Omental fat pad (tissue), 4 donors: ENCODE measurements at places on chromosomes 1 and 21. TPM values are rescaled to one million over a fixed set of nuclear protein-coding genes. Genes with fewer than 3 reads are reported as not detected.

DNA sequence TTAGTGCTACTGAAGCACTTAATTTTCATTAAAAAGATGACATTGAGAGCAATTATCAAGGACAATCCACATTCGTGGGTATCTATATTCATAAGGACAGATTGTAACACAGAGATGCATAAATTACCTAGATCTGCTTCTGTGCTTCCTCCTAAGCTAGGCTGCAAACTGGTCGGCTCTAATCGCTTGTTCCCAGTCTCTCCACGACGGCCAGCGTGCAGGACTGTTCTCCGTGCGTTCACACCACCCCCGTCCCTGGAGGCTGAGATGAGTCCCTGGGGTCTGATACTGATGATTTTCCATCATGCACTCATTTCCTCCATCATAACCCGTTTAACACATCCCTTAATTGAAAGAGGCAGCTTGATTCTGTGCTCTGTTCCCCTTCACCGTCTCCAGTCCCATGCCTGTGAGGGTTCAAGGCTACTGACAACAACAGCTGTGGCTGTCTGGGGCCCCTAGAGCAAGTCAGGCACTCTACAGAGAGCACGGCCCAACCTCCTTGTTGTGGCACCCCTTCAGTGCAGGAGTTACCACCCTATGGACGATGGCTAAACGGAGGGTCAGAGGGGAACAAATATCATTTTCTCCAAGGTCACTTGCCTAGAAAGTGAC, 469.6 kb downstream of the NPHP4 start:
- no peak for DNase-seq

DNA sequence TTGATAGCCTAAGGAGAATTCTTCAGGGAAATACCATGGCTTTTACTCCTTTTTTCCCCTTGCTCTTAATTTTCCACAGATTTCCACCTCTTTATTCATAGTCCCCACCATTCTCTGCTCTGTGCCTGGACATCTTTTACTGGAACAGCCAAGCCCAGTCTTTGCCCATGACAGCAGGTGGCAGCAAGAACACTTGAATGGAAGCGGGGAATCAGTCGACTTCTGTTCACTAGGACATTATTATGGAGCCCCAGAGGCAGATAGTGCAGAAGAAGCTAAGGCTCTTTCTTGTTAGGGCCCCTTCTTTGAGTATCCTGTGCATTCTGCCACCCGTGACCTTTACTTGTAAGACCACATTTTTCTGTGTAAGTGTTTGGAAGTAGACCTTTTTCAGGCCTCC, 6.3 kb downstream of the OR14I1 start:
- DNase-seq = no peak

DNA sequence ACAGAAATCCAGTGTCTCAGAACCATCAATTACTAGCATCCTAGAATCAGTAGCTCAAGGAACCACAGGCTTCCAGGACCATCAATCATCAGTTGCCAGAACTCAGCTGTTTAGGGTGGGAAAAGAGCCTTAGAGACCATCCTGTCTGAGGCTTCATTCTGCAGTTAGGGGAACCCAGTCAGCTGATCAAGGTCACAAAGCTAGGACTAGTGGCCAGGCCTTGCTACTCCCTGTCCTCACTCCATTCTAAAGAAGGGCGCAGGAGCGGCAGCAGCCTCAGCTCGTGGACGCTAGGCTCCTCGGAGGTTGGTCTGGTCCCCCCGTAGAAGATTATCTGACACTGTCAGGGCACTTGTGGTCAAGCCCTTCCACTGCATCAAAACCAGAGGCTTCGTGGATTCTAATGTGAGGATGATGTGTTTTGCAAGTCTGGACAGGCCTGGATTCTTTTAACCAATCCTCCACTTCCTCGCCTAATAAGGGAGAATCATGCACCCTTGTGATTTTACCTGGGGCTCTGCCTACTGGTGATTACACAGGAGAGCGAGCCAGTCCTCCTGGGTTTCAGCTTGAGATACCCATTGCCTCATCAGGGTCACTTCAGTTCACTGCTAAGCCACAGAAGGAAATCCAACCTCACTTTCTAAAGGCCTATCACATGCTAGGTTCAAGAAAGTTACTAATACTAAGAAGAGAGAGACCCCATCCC, 41.7 kb upstream of the IFFO2 start:
- DNase-seq = no peak

- DNase-seq = no peak
Measured at GRCh38 chr1:161836018-161836417, 69.9 kb downstream of the ATF6 start.

Gene NR5A2
- total RNA-seq = 19.1 TPM

GRCh38 chr21:34690041-34690792, 21.4 kb downstream of the CLIC6 start:
- DNase-seq = no peak

Gene PLA2G2C
- total RNA-seq = not detected

- DNase-seq = no peak
Measured at GRCh38 chr1:214453109-214453722, 98.2 kb downstream of the PTPN14 start.

DNA sequence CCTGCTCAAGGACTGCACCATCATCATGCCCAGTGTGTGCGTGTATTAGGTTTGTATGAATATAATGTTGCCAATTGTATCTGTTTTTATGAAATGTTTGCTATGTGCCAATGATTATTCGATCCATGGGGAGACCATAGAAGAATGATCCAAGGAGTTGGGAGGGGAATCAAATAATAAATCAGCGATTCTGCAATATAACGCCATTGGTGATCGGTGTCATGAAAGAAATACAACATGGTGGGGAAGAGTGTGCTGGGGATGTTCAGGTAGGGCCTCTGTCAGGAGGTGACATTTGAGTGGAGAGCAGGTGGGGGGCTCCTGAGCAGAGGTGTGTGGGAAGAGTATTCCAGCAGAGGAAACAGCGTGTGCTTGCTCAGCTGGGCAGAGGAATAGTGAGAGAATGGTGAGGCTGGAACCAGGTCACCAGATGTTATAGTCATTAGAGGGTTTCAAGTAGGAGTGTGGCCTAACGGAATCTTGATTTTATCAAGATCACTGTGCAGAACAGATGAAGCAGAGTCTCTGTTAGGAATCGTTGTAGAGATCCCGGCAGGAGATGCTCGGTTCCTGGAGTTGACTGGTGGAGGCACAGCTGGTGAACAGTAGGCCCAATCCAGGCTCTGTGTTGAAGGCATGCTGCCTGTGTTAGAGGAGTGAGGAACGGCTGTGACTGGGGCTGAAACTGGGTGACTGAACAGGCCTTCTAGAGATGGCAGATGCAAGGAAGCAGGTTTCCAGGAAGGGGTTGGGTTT, 2.9 kb upstream of the ZNF496 start:
- no peak for DNase-seq

- DNase-seq = no peak
Measured at GRCh38 chr1:4395158-4395557, 259.3 kb upstream of the AJAP1 start.

- DNase-seq = no peak
Measured at GRCh38 chr21:23853796-23854379, 1753.4 kb downstream of the MRPL39 start.

GRCh38 chr1:166902279-166902678, 26.2 kb upstream of the TADA1 start:
- DNase-seq = no peak

DNA sequence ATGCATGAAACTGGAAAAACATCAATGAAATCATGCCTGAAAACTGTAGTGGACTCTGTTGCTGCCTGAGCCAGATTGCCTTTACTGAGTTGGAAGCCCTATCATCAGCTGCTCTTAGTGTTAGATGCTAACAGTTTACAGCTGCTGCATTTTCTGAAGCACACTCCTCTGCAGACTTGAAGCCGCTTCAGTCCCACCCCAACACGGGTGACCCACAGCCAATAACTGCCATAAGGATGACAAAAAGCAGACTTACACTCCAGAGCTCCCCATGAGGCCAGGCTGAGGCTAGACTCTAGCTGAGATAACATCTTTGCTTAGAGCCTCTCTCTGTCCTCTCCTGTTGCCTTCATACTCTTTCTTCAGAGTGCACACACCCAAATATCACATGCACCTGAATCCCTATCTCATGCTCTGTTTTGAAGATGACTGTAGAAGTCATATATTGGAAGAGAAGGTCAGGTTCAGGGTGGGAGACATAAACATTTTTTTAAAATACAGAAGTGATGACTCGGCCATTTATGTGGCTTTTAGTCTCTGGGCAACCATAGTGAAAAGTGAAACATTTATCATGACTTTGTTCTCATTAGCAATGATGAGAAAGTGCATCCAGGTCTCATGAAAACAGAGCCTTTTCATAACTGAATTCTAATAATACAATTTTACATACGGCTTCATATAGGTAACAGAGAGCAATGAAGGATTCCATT, 161.0 kb downstream of the KCNK2 start:
- DNase-seq = no peak

GRCh38 chr1:79364896-79365295, 358.4 kb upstream of the ADGRL4 start:
- DNase-seq = no peak

DNA sequence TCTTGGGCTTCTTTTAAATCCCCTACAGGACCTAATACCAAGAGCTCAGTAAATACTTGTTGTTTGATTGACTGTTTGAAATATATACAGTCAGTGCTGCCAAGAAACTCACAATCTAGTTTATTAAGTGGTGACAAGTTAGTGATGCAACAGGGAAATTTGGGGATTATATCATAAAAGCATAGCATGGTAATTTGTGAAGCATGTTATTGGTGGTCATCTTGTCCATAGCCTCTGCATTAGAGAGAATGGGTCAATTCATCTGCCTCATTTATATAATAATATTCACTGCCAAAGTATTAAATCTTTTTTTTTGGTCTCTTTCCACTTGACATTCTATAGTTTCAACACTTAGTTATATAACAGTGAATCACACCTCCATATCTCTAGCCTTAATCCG, 138.2 kb upstream of the SPAG17 start:
- no peak for DNase-seq

Gene LRRC38
- not detected for total RNA-seq

- no peak for DNase-seq
Measured at GRCh38 chr1:241706967-241707366, 54.9 kb downstream of the WDR64 start.

Gene TNNT2
- 2.0 TPM for total RNA-seq

Gene DENND2C
- total RNA-seq = 1.9 TPM

DNA sequence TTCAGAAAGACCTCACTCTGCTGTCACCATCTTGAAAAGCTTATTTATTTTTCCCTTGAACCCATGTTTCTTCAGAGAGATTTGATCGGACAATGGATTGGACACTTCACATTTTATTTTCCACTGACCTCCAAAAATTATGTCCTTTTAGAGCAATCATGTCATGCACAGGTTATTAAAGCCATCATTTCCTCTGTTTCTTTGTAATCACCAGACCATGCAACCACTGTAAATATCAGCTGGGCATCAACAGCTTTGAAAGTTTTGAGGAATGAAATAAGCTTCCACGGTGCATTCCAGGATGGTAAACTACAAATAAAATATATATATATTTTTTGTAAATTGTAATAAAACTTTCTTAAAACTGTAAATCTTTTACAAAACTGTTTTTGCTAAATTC, 144.1 kb upstream of the ADAMTS5 start:
- no peak for DNase-seq

Gene CNKSR1
- 1.6 TPM for total RNA-seq

Gene OBSCN
- total RNA-seq = 7.1 TPM
